Activated naive CD8-positive, alpha-beta T cell treated with anti-CD3 and anti-CD28 coated beads for 36 hours (primary cell): ENCODE measurements at places on chromosomes 6 and 20.

DNA sequence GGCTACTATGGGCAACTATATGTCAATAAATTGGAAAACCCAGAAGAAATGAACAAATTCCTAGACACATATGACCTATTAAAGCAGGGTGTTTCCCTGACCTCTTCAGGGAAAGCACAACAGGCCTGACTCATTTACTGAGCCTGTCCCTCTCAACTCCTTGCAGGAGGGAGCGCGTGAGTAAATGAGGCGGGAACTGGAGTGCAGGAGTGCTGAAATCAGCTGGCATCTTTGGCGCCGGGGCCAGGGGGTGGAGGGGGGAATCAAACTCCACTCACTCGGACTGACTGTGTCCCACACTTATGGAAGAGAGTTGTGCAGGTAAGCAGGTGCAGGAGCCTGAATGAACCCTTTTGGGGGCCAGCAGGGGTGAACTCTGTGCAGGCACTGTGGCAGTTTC, 671.2 kb upstream of the PTCHD4 start:
- no peak for DNase-seq

- no peak for DNase-seq
Observed at GRCh38 chr20:51695574-51696303, 72.5 kb downstream of the ATP9A start.

GRCh38 chr6:134950482-134950881, 581 bp upstream of the ALDH8A1 start:
- DNase-seq, result no peak

DNA sequence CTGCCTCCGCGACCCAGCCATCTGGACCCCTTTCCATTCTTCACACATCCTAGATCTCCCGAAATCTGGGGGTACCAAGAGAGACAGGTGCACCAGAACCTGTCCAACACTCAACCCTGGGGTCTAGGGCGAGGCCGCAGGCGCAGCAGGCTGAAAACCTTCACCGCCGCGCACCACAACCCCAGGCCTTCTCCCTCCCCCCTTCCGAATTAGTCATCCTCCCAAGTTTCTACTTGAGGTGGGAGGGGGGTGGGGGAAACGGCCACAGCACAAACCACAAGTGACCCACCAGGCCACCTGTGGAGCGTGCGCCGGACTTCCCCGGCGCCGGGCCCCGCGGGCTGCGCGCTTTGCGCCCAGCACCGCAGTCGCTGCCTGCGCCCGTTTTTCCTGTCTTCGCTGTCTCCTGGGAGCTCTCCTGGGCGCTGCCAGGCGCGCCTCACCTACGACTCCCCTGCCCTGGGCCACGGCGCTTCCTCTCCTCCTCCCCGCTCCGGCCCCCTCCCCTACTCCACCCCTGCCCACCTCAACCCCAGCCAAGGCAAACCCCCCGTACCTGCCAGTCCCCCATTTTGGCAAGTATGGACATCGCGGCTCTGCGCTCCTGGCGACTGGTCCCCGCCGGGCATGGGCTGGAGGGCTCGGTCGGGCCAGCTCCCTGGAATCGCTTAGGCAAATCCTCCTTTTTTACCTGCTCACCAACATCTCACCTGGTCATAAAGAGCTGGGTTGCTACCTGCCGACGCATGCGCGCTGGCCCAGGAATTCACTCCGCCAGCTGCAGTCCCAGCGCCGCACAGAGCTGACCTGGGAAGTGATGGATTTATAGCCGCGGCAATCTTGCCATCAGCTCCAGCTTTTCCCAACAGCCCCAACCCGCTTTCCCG, 4.2 kb upstream of the TFAP2A start:
- DNase-seq, result no peak

DNA sequence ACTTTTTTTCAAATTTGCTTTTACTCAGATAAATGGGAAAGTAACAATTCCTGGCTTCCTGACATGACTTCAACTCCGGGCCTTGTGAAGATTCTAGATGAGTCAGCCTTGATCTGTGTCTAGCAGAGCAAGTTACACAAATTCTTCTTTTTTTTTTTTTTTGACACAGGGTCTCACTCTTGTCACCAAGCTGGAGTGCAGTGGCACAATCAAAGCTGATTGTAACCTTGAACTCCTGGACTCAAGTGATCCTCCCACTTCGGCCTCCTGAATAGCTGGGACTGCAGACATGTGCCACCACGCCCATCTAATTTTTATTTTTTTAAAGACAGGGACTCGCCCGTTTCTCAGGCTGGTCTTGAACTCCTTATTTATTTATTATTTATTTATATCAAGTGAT, 7.3 kb upstream of the ARHGAP18 start:
- no peak for DNase-seq

- no peak for DNase-seq
Observed at GRCh38 chr6:163346497-163346961, 68.0 kb upstream of the QKI start.

GRCh38 chr20:40997116-40997515, 31.5 kb upstream of the TOP1 start:
- DNase-seq, result no peak

DNA sequence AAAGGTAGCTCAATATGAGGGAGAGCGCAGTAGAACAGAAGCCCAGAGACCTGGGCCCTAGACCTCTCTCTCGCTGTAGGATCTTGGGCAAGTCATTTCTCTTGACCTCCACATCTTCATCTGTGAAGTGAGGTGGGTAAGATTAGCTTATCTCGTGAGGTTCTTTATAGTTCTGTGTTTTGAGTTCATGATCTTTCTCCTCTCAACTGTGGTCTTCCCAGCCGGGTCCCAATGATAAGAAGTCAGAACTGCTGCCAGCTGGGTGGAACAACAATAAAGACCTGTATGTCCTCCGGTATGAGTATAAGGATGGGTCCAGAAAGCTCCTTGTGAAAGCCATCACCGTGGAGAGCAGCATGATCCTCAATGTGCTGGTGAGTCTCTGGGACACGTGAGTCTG, 6.9 kb downstream of the PSMF1 start:
- no peak for DNase-seq

DNA sequence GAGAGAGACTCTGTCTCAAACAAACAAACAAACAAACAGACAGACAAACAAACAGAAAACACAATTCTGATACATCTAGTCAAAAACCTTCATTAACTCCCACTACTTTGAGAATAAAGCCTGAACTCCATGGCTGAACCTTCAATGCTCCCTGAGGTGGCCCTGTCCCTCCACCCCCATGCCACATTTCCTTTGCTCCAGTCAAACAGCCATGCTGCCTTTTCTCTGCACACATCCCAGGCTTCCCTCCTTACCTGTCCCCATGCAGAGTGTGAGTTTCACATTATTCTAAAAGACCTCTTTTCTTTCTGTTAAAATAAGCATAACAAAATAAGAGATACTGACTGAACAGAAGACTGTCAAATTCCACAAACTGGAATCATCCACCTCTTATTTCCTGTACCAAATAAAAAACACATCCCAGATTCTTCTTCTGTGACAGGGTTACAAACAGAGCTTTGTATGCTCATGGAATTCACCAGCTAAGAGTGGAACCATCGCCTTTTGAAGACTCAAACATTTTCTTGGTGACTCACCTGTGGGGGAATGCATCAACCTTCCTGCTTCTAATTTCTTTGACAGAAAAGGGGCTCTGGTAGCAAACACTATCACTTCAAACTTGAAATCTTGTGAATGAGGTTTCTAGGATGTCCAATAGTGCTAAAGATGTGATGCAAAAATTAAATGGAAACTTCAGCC, 71.0 kb upstream of the SLC22A16 start:
- no peak for DNase-seq

DNA sequence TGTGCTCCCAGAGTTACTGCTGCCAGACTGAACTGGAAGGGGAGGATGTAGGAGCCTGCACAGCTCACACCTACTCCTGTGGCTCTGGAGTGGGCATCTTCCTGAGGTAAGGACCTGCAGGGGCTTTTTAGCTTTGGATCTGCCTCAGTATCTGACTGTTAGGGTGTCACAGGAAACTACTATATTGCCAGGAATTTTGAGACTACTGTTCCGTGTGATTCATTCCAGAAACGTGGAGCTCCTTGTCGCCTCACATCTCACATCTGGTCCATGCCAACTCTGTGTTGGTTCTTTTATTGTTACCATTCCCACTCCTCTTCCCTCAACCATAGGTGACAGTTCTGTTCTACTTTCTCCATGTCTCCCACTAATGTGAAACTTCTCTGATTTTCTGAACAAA, 34.1 kb downstream of the PRPH2 start:
- no peak for DNase-seq
